GM10248 (cell line): ENCODE measurements at places on chromosomes 1 and 21.

GRCh38 chr21:44750675-44751025 lies 39.3 kb upstream of the TSPEAR start:
- DNase-seq, result no peak

DNA sequence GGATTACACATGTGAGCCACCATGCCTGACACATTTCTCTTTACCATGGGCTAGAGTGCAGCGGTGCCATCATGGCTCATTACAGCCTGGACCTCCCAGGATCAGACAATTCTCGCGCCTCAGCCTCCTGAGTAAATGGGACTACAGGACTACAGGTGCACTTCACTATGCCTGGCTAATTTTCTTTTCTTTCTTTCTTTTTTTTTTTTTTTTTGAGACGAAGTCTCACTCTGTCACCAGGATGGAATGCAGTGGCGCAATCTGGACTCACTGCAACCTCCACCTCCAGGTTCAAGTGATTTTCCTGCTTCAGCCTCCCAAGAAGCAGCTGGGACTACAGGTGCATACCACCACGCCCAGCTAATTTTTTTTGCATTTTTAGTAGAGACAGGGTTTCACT lies 14.8 kb upstream of the KIF1B start:
- no peak for DNase-seq

GRCh38 chr1:228935855-228936727 lies 200.8 kb downstream of the RHOU start:
- no peak for DNase-seq

DNA sequence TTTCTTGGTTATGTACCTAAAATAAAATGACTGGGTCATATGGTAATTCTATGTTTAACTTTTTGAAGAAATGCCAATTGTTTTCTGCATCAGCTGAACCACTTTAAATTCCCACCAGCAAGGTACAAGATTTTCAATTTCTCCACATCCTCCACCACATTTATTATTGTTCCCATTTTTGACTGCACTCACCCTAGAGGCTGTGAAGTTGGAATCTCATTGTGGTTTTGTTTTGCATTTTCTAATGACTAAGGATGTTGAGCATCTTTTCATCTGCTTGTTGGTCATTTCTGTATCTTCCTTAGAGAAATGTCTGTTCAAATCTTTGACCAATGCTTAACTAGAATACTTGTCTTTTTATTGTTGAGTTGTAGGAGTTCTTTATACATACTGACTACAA lies 72.5 kb downstream of the ASTN1 start:
- no peak for DNase-seq
